ENCODE measurements at places on chromosomes 3 and 15.

GRCh38 chr3:44905446-44906157 is 31.2 kb downstream of the TGM4 start:
- H3K4me1 ChIP-seq: peaks cover 11% of the 10 kb centered on the region
- H3K4me3 ChIP-seq: no peak overlapping the region
- no peak for DNase-seq

DNA sequence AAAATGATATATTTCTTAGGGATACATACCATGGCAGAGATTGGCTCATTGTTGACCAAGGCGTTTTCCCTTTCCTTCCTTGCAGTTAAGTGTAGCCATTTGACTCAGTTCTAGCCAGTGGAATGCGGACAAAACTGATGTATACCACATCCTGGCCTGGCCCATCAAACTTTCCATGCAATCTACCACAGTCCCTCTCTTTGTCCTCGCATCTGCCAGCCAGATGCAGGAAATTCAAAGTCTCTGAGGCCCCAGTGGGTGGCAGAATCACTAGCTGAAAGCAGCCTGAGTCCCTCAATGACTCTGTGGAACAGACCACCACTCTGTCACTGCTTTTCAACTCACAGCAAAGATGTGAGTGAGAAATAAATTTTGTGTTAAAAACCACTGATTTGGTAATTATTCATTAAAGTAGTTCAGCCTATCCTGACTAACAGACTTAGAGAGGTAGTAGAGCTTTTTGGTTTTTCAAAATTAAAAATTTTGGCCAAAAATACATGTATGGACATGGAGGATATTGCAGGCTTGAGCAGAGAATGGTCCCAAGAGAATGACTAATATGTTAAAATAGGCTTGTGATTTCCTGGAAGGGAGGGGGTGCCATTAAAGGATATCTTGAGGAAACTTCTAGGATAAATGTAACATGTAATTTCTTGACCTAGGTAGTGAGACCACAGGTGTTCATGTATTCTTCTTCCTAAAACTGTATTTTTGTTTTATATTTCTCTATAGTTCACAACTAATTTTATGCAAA is 10.9 kb downstream of the LRRFIP2 start:
- H3K27ac ChIP-seq: no peak overlapping the region
- no peak for DNase-seq
- H3K27me3 ChIP-seq: no peaks in the 10 kb centered on the region
- peaks cover 10% of the 10 kb centered on the region for H3K36me3 ChIP-seq

GRCh38 chr15:40746916-40747418 is 8.1 kb downstream of the RMDN3 start:
- no peak overlapping the region for H3K27ac ChIP-seq
- peaks cover 5% of the 10 kb centered on the region for H3K4me1 ChIP-seq
- DNase-seq: no peak
- H3K4me3 ChIP-seq: no peak overlapping the region
- no peaks in the 10 kb centered on the region for H3K27me3 ChIP-seq
- peaks cover 41% of the 10 kb centered on the region for H3K36me3 ChIP-seq

DNA sequence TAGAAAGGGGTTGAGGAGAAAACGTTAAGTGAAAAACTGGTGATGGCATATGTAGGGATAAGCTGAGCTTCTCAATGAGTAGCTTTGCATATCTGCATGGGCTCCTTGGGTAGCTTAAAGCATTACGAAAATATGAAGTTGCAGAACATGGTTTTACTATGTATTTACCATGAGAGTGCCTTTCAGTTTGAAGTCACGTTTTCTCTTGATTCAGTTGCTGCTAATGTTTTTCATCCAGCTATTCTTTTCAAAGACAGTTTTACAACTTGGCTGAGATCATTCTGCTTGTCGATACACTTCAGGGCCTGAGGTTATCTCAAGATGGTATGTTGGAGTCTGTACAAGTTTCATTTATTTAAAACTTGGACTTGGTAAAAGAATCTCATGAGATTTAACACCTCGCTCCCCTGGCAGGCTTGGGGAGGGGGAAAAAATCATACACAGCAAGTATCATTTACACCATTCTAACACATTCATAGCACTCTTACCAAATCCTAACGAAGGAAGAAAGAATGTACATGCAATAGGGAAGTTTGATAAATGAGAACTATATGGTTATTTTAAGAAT is 103.3 kb upstream of the CMC1 start:
- no peaks in the 10 kb centered on the region for H3K27me3 ChIP-seq
- H3K27ac ChIP-seq: no peak overlapping the region
- DNase-seq: no peak
- no peaks in the 10 kb centered on the region for H3K36me3 ChIP-seq
- no peak overlapping the region for H3K4me3 ChIP-seq
- H3K4me1 ChIP-seq: peaks cover 14% of the 10 kb centered on the region

DNA sequence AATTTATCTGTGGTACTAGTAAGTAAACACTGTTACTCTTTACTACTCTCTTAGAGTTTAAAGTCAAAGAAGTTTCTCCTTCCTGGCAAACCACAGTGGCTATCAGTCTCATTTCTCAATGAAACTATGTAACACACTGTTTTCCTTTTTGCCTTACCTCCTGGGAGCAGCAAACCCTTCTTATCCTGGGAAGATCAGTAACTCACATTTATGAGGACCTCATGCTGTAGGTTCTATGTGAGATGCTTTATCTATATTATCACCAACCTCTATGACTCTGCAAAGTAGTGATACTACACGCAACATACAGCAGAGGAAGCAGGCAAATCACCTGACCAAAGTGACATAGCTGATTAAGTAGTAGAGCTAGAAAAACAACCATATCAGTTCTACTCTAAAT is 35.3 kb downstream of the PBRM1 start:
- DNase-seq: no peak
- H3K27me3 ChIP-seq: no peaks in the 10 kb centered on the region
- H3K4me1 ChIP-seq: no peaks in the 10 kb centered on the region
- no peak overlapping the region for H3K4me3 ChIP-seq
- H3K27ac ChIP-seq: no peak overlapping the region
- peaks cover 29% of the 10 kb centered on the region for H3K36me3 ChIP-seq

- no peak for DNase-seq
- H3K27ac ChIP-seq: no peak overlapping the region
- H3K4me3 ChIP-seq: no peak overlapping the region
- H3K4me1 ChIP-seq: peaks cover 27% of the 10 kb centered on the region
These were observed 20.6 kb downstream of the SNAPC5 start for GRCh38 chr15:66477011-66477410.

GRCh38 chr3:130828948-130829947 is 64.6 kb upstream of the ATP2C1 start:
- H3K4me1 ChIP-seq: peaks cover 10% of the 10 kb centered on the region
- H3K27ac ChIP-seq: no peak overlapping the region
- H3K4me3 ChIP-seq: no peak overlapping the region
- no peak for DNase-seq
- H3K27me3 ChIP-seq: no peaks in the 10 kb centered on the region

- H3K36me3 ChIP-seq: peaks cover 6% of the 10 kb centered on the region
- DNase-seq: no peak
- H3K27ac ChIP-seq: no peak overlapping the region
- no peaks in the 10 kb centered on the region for H3K4me1 ChIP-seq
- no peaks in the 10 kb centered on the region for H3K27me3 ChIP-seq
These were observed 404.4 kb upstream of the NECTIN3 start for GRCh38 chr3:110667216-110667615.

GRCh38 chr3:194439881-194440550 is 41.0 kb upstream of the GP5 start:
- peaks cover 39% of the 10 kb centered on the region for H3K36me3 ChIP-seq
- no peak overlapping the region for H3K27ac ChIP-seq
- DNase-seq: no peak
- no peaks in the 10 kb centered on the region for H3K4me1 ChIP-seq
- H3K4me3 ChIP-seq: no peak overlapping the region
- H3K27me3 ChIP-seq: no peaks in the 10 kb centered on the region

Data from PC-3 (cell line).